ENCODE measurements at places on chromosomes 13 and 19. TPM values are rescaled to one million over a fixed set of nuclear protein-coding genes. Genes with fewer than 3 reads are reported as not detected.
A peak's percentile ranks its signal among the peaks of the same experiment; 100 is the strongest.

Gene TECR
- total RNA-seq, result 137 TPM

DNA sequence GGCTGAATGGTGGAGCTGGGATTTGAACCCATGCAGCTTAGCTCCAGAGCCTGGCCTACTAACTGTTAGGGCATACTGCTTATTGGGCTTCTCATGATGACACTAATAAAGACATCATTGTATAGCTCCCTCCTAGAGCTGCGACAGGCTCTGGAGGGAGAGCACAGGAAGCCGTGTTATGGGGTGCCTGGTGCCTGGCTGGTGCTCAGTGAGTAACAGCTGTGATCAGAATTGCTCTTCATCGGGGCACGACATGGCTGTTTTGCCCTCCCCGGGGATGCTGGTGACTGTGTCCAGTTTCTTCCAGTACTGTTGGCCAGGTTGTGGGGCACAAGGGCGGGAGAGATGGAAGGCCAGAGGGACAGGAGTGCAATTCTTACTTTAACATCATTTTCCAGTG lies 5.1 kb downstream of the LYPD5 start:
- H3K27ac ChIP-seq, result no peak overlapping the region
- H3K27me3 ChIP-seq, result no peaks in the 10 kb centered on the region
- no peaks in the 10 kb centered on the region for H3K4me1 ChIP-seq
- H3K4me3 ChIP-seq, result no peak overlapping the region

GRCh38 chr13:27374650-27375049 lies 49.8 kb upstream of the GTF3A start:
- H3K4me3 ChIP-seq, result no peak overlapping the region
- H3K27ac ChIP-seq, result no peak overlapping the region
- H3K27me3 ChIP-seq, result no peaks in the 10 kb centered on the region
- no peaks in the 10 kb centered on the region for H3K36me3 ChIP-seq
- DNase-seq, result peak; percentile 56

DNA sequence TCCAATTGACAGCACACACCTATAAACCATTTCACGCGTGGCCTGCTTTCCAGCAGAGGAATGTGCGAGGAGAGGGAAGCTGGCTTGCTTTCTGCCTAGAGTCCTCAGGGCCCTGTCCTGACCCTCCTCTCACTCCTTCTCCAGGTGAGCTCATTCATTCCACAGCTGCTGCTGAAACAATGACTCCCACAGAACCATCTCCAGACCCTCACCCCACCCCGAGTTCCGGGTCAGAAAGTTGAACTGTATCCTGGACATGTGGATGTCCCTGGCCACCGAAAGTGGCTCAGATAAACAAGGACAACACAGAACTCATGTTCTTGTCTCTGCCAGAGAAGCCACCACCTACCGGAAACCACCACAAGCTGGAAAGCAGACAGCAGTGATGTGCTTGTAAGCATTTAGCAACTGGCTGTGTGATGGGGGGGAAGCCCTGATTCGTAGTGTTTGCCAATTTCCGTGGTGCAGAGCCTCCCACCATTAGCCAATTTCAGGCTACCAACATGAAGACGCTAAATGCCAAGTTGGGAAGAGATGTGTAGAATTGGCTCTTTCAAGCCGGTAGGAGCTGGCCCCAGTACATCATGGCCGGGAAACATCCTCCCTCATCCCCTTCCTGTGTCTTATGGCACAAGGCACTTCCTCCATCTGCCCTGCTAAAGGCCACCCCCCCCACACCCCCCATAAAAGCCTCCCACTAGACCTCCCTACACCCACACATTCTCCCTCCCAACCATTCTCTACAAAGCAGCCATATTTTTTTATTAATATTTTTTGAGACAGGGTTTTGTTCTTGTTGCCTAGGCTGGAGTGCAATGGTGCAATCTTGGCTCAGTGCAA lies 5.0 kb downstream of the SYCE2 start:
- H3K27me3 ChIP-seq, result no peaks in the 10 kb centered on the region
- H3K27ac ChIP-seq, result peak overlapping the region; percentile 91
- no peaks in the 10 kb centered on the region for H3K36me3 ChIP-seq
- DNase-seq, result no peak
- H3K4me1 ChIP-seq, result peaks cover 14% of the 10 kb centered on the region

GRCh38 chr19:44202470-44202869 lies 9.9 kb upstream of the ZNF227 start:
- H3K4me1 ChIP-seq, result no peaks in the 10 kb centered on the region
- no peaks in the 10 kb centered on the region for H3K36me3 ChIP-seq
- no peak for DNase-seq
- H3K27me3 ChIP-seq, result no peaks in the 10 kb centered on the region
- H3K4me3 ChIP-seq, result no peak overlapping the region

- H3K4me3 ChIP-seq, result no peak overlapping the region
- no peak for DNase-seq
- H3K27me3 ChIP-seq, result no peaks in the 10 kb centered on the region
- H3K4me1 ChIP-seq, result peaks cover 13% of the 10 kb centered on the region
- peak overlapping the region; percentile 73 for H3K27ac ChIP-seq
Observed at GRCh38 chr19:41324231-41324702, 14.3 kb downstream of the CCDC97 start.

GRCh38 chr13:41011382-41011956 lies 7.6 kb downstream of the ELF1 start:
- H3K4me3 ChIP-seq, result no peak overlapping the region
- no peaks in the 10 kb centered on the region for H3K36me3 ChIP-seq
- no peaks in the 10 kb centered on the region for H3K27me3 ChIP-seq
- no peak for DNase-seq
- no peak overlapping the region for H3K27ac ChIP-seq

Data from prostate gland (tissue), 2 donors.